HepG2 (cell line): ENCODE measurements at places on chromosomes 5 and 9.

DNA sequence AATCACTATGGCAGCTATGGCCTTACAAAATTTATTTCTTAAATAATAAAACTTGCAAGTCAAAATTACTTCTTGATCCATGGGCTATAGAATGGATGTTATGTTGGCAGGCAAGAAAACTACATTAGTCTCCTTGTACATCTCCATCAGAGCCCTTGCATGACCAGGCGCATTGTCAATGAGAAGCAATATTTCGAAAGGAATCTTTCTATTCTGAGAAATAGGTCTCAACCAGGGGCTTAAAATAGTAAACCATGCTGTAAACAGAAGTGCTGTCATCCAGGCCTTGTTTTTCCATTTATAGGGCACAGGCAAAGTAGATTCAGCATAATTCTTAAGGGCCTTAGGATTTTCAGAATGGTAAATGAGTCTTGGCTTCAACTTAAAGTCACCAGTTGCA is 220.1 kb downstream of the SREK1 start:
- H3K4me1 ChIP-seq: no peaks in the 10 kb centered on the region
- no peak overlapping the region for H3K27ac ChIP-seq
- no peak overlapping the region for H3K4me3 ChIP-seq
- no peaks in the 10 kb centered on the region for H3K27me3 ChIP-seq

DNA sequence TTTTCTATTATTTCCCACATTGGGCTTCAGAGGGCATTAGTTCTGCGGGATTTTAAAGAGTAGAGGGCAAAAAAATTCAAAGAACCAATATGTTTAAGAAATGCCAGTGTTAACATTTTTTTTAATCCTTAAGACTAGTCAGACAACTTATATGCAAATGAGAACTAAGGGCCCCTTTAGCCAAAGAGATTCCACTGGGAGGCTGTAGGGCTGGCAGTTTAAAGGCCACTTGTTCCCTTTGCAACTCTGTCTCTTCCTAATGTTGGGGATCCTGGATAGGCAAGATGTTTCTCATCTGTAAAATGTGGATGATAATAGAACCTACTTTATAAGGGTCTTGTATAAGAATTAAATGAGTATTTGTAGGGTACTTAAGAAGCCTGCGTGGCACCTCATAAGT is 1395.9 kb downstream of the PTPRD start:
- no peak overlapping the region for H3K4me3 ChIP-seq
- H3K36me3 ChIP-seq: no peaks in the 10 kb centered on the region
- no peaks in the 10 kb centered on the region for H3K4me1 ChIP-seq
- DNase-seq: no peak
- no peaks in the 10 kb centered on the region for H3K27me3 ChIP-seq
- no peak overlapping the region for H3K27ac ChIP-seq

- H3K36me3 ChIP-seq: no peaks in the 10 kb centered on the region
- no peak overlapping the region for H3K4me3 ChIP-seq
- peaks cover 92% of the 10 kb centered on the region for H3K4me1 ChIP-seq
- H3K27me3 ChIP-seq: no peaks in the 10 kb centered on the region
- H3K27ac ChIP-seq: peak overlapping the region; percentile 79
- no peak for DNase-seq
Measured at GRCh38 chr9:131708226-131709002, 31.5 kb downstream of the RAPGEF1 start.

DNA sequence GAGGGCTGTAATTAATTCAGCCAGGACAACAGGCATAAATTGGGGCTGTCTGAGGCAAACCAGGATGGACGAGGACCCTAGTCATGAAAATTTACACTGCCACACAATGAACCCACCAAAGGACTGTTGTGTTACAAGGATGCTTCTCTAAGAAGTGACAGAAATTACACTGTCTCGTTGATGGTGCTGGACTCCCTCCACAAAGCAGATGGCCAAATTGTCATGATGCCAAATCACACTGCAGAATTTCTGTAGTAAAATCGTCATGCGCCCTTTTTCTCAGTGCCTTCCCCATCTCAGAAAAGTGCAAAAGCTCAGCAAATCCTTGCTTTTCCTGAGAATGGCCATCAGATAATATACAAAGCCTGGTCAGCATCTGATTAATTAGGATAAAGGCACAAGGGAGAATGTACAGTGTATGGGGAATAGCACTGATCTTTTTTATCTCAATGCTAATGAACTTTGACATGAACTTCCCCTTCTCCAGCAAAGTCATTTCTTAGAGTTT is 545.8 kb downstream of the CSNK1G3 start:
- H3K4me3 ChIP-seq: no peak overlapping the region
- no peak for DNase-seq
- H3K36me3 ChIP-seq: no peaks in the 10 kb centered on the region
- H3K27ac ChIP-seq: no peak overlapping the region
- no peaks in the 10 kb centered on the region for H3K27me3 ChIP-seq
- H3K4me1 ChIP-seq: no peaks in the 10 kb centered on the region

GRCh38 chr5:77638763-77639671 is 504 bp upstream of the OTP start:
- H3K36me3 ChIP-seq: no peaks in the 10 kb centered on the region
- peaks cover 6% of the 10 kb centered on the region for H3K27me3 ChIP-seq
- no peak for DNase-seq
- no peaks in the 10 kb centered on the region for H3K4me1 ChIP-seq

- H3K4me3 ChIP-seq: no peak overlapping the region
- no peak overlapping the region for H3K27ac ChIP-seq
- no peak for DNase-seq
- no peaks in the 10 kb centered on the region for H3K27me3 ChIP-seq
Measured at GRCh38 chr5:122985954-122986721, 50.4 kb downstream of the PPIC start.

- no peaks in the 10 kb centered on the region for H3K36me3 ChIP-seq
- no peak for DNase-seq
- H3K27ac ChIP-seq: no peak overlapping the region
- H3K4me1 ChIP-seq: no peaks in the 10 kb centered on the region
- no peaks in the 10 kb centered on the region for H3K27me3 ChIP-seq
Measured at GRCh38 chr5:146753641-146754040, 124.9 kb downstream of the PPP2R2B start.

- H3K27ac ChIP-seq: no peak overlapping the region
- no peak for DNase-seq
- no peaks in the 10 kb centered on the region for H3K36me3 ChIP-seq
- H3K4me3 ChIP-seq: no peak overlapping the region
- no peaks in the 10 kb centered on the region for H3K27me3 ChIP-seq
Measured at GRCh38 chr5:8521991-8522390, 653.0 kb downstream of the MTRR start.

GRCh38 chr5:56206126-56206910 is 26.8 kb downstream of the ANKRD55 start:
- no peak overlapping the region for H3K4me3 ChIP-seq
- H3K27me3 ChIP-seq: no peaks in the 10 kb centered on the region
- no peak for DNase-seq

- H3K27ac ChIP-seq: no peak overlapping the region
- DNase-seq: no peak
- H3K4me3 ChIP-seq: no peak overlapping the region
Measured at GRCh38 chr5:75017971-75018370, 34.4 kb downstream of the GCNT4 start.

- H3K4me3 ChIP-seq: no peak overlapping the region
- no peak for DNase-seq
Measured at GRCh38 chr5:100502684-100503083, 32.5 kb upstream of the FAM174A start.

DNA sequence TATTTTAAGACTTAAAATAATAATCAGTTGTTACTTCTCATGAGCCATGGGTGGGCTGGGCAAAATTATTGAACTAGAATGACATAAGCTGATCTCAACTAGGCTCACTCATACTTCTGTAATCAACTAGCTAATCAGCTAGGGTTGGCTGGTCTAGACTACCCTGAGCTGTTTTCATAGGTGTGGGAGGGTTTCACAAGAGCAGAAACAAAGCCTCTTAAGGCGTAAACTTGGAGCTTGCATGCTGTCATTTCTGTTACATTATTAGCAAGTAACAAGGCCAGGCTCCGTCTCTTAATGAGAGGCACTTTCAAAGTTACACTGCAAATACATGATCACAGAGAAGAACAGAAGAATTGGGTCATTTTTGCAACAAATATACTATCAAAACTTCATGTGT is 57.2 kb upstream of the GHR start:
- no peaks in the 10 kb centered on the region for H3K36me3 ChIP-seq
- no peak overlapping the region for H3K4me3 ChIP-seq
- no peak for DNase-seq
- H3K4me1 ChIP-seq: no peaks in the 10 kb centered on the region
- H3K27ac ChIP-seq: no peak overlapping the region

DNA sequence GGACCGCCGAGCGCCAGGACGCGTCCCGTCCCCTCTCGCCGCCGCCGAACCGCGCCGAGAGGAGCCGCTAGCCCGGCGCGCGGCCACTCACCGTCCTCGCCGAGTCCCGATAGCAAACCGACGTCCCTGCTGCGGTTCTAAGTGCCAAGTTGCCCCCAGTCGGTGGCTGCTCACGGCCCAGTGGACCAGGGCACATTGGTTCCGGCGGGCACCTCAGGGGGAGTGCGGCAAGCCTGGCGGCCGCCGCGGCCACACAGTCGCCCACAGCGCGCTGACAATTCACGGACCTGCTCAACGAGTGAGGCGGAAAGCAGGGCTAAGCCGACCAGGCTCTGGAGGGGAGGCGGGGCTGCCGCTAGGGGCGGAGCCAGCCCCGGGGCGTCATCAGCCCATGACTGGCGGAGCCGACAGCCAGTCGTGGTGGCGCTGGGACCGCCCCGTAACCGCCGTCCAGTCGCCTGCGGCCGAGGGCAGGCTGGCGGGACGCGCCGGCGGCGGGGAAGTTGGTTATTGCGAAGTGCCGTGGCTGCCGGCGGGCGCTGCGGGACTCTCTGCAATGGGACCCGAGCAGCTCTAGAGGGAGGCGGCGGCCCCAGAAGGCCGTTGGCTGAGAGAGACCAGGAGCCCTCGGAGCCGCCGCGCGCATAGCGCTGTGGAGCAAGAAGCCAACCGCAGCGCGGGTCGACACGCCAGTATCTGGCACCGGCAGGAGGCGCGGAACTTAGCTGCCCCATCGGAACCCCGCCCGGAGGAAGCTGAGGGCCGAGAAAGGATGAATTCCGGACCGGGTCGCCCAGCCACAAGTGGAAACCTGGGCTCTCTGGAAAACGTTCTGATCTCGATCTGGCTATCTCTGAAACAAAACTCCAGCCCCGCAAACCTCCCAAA is at the start of gene MARCHF3:
MARCHF3 (minus strand) TSS at position 300 of the 888 bp plus-strand sequence. CDS start 112,387 bp downstream, outside the sequence.
- peak; percentile 85 for DNase-seq
- H3K27ac ChIP-seq: peak within 1 kb of the TSS; percentile 78

DNA sequence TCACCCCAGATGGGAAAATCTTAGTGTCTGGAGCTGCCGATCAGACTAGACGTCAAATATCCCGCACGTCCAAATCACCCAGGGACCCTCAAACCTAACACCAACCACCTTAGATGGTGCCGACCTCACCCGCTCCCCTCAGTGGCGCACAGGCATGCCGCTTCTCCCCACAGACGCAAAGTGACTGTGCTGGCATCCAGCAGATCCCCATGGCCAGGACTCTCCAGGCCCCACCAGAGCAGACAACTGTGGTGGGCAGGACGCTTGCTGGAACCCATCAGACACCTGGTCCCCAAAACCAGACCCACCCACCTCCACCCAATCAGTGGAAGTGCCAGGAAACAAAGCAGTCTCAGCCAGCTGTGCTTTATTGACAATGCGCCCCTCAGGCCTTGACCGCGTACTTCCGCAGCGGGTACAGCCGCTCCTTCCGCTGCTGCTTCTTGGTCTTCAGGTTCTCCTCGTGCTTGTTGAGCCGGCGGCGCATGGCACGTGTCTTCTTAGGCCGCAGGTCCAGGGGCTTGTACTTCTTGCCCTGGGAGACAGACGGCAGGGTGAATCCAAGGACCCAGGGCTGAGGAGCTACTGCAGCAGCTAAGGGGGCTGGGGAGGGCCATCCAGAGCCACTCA is 4.1 kb downstream of the RPL35 start:
- H3K4me1 ChIP-seq: peaks cover 41% of the 10 kb centered on the region
- H3K27ac ChIP-seq: no peak overlapping the region
- H3K27me3 ChIP-seq: no peaks in the 10 kb centered on the region; the same call in 1 of the 2 replicates
- no peak for DNase-seq
- peaks cover 17% of the 10 kb centered on the region for H3K36me3 ChIP-seq

GRCh38 chr5:173988554-173989431 is at the start of gene C5orf47:
Gene C5orf47 (plus strand): TSS chr5:173989170. CDS start chr5:173989264, 94 bp downstream.
- no peaks in the 10 kb centered on the region for H3K36me3 ChIP-seq
- no peak within 1 kb of the TSS for H3K27ac ChIP-seq
- no peaks in the 10 kb centered on the region for H3K4me1 ChIP-seq
- no peak for DNase-seq
- no peak within 1 kb of the TSS for H3K4me3 ChIP-seq
